ENCODE measurements at places on chromosomes 5 and 9.

DNA sequence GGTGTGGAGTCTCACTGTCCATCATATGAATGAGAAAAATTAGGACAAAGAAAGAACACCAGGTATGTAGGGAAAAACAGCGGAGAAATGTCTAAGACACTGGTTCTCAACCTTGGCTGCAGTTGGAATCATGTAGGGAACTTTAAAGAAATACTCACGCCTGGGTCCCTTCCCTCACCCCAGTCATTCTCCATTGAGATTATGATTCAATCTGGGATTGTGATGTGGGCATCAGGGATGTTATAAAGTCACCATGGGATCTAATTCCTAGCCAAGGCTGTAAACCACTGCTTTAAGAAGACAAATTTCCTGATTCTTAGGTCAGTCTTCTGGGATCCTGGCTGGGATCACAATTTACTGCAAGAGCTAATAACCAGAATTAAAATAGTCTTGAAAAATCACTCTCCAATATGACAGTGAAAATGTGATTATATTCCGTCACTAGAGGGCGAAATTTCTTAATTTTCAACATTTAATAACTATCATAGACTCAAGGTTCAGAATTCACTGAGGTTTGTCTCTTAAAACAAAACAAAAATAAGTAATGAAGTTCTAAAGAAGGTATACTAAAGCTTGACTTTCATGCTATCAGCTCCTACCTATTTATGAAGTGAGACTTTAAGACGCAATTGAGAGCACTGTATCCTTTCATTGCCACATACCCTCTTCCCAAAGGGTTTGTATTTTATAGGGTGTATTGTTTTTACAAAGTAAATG, 60.5 kb downstream of the GLDC start:
- no peak for DNase-seq

DNA sequence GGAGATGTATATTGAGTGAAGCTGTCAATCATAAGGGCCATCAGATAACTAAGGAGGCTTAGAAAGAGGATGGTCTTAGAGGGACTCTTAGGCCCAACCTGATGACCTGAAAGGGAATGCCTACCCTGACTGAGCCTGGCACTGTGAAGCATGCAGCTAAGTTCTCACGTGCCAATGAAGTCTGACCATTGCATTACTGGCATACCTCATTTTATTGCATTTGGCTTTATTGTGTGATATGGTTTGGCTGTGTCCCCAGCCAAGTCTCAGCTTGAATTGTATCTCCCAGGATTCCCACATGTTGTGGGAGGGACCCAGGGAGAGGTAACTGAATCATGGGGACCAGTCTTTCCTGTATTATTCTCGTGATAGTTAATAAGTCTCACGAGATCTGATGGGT, 421.6 kb upstream of the SGCD start:
- no peak for DNase-seq

DNA sequence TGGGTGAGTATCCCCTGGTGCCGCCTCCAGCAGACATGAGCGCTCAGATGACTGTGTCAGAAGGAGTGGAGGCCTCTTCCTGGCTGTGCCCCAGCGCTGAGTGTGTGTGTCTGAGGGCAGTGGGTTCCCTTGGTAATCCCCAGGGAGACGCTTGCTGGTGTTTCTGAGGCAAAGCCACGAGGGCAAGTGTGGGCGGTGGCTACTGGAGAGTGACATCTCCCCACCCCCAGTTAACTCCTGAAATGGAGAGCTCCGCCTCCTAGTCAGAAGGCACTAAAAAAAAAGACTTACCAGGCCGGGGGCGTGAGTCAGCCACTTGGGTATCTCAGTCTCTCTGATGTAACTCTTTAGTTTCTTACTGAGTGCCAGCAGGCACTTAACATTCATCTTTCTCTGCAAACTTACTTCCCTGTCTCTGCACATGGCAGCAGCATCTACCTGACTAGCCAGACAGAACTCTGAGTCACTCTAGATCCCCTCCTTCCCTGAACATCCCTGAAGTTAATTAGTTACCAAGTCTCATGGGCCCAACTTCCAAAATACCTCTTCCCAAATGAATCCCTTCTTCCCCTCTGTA, 19.3 kb downstream of the ORM2 start:
- DNase-seq, result peak; percentile 93

GRCh38 chr5:71782771-71783770, 64.0 kb downstream of the CARTPT start:
- peak; percentile 63 for DNase-seq

- DNase-seq, result no peak
Observed at GRCh38 chr9:137880160-137880975, 2.8 kb downstream of the CACNA1B start.

DNA sequence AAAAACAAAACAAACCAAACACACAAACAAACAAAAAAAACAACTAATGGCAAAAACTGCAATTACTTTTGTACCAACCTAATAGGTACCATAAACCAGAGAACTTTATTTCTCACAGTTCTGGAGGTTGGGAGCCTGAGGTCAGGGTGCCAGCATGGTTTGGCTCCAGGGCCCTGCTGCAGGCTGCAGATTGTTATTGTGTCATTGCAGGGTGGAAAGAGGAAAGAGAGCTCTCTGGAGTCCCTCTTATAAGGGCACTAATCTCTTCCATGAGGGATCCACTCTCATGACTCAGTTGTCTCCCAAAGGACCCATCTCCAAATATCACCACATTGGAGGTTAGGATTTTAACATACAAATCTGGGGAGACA, 64.9 kb upstream of the CPEB4 start:
- DNase-seq, result no peak

DNA sequence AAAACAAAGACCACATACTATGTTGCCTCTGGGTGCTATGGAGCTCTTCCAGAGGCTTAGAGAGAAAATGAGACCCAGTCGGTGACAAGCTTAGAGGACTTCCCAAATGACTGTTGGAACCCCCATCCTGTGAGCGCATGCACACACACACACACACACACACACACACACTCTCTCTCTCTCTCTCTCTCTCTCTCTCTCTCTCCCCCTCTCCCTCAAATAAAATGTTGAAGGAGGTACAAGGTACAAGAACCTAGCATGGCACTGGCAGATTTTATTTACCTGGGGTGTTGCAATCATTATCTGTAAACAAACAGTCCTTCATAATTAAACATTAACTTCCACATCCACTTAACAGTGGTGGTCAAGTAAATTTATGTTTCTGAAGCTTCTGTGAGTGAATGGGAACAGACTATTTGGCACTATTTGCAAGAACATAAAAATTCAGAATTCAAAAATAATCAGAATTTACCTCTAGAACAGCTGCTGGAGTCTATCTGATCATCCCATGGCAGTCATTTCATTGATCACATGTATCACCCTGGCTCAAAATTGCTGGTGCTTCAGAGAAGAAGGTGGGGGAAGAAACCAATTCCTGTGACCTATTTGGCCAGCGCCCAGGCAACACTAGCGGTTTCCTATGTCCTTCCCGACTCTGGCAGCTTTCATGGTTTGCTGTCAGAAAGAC, 24.9 kb downstream of the TRPM3 start:
- DNase-seq, result no peak

DNA sequence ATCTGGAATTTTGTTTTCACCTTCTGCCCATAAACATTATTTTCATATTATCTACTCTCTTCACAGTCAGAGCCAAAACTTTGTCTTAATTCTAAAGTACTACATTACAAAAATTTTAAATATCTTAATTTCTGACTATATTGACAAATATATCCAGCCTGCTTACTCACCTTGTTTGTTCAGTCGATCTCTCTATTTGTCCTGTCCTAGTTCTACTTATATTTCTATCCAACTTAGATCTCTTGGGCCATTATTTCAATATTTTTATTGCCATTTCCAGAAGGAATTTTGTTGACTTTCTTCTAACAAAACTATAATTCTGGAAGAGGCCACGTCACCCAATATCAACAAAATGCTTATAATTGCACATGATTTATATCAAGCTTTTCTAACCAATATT, 652.8 kb upstream of the CTNND2 start:
- no peak for DNase-seq

DNA sequence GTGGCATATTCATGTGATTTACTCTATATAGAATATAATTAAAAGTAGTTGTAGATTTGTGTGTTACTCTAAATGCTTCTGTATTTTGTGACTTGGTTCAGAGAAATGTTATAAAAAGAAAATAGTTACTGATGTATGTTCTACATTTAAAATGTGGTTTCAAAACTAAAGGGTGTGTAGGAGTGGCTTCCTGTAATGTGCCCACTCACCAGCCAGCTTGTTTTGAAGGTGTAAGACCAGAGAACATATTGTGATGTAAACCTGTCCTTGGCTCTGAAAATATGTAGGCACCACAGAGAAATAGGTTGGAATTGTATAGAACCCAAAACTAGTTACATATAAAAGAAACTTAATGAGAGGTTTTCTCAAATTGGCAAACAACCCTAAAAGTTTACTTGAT, 51.2 kb upstream of the ARRDC3 start:
- peak; percentile 11 for DNase-seq

GRCh38 chr5:125424402-125425141, 678.1 kb upstream of the ZNF608 start:
- no peak for DNase-seq

GRCh38 chr5:124843596-124843899, 97.1 kb upstream of the ZNF608 start:
- no peak for DNase-seq

- DNase-seq, result no peak
Observed at GRCh38 chr5:137486707-137487106, 12.4 kb downstream of the SPOCK1 start.

DNA sequence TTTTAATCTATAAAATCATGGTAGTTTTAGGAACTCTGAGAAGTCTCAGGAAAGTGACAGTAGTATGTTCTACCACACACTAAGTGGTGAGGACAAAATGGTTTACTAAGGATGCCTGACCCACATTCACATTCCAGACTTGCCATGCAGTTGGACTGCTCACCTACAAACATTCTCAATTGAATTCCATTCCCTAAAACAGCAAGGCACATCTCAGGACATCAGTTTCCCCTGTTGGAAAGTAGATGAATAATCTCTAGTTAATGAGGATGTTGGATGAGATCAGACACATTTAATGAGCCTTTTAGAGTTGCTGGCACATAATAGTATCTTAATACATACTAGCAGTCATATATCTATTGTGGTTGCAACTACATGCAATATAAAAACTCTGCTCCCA, 76.6 kb downstream of the ZNF618 start:
- no peak for DNase-seq

DNA sequence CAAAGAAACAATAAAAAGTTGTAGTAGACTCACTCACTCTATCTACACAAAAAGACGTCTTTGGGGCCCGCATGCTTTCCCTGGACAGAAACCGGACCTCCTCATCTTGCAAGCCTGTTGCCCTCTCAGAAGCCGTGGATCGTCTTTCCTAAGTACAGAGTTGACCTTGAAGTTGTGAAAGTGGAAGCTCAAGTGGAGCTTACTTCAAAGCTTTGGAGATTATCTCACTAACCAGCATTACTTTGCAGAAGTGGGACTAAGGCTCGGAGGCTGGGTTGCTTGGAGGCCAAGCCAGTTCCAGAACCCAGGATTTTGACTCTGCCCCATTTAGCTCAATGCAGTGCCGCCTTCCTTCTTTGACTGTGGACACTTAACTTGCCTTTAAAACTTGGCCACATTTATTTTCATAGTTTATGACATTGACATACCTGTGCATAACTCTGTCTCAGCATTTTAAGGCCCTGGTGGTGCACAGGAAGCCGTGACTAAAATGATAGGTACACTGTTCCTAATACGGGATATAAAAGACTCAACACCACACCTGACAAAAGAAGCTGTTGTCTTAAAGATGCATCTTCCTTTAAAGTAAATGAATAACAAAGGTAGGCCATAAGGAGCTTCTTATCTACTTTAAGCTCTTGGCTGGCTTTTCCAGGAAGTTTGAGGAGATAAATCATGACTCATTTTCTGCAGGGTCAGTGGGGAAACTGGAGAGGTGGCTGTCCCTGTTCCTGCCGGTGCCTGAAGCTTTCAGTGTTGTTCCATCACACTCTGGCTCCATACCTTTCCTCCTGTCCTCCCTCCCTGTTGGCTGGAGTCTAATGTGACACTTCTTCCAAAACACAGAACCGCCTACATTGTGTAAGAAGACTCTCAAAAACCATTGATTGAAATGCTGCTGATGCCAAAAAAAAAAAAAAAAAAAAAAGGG, 10.7 kb downstream of the SLC25A25 start:
- no peak for DNase-seq

GRCh38 chr5:91419571-91420537, 36.7 kb upstream of the ARRDC3 start:
- peak; percentile 80 for DNase-seq

DNA sequence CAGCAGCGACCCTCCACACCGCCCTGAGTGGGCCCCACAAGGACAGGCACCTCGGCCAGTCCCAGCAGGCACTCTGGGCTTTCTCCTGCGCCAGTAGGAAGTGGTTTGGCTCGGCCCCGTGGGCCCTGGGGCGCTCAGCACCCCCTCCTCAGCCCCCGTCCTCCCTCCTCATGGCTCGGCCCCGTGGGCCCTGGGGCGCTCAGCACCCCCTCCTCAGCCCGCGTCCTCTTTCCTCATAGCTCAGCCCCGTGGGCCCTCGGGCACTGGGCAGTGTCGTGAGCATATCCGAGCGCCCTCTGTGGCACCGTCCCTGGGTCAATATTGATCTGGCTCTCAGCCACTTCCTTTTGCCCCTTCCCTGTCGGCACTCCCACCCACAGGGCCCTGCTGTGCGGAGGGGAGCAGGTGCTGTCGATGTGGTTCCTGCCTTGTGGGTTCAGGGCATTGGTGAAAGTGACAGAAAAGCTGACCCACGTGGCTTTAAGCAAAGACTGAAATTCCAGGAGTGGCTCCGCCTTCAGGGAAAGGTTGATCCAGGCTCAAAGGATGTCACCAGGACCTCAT, 5.5 kb upstream of the SCGB3A1 start:
- DNase-seq, result no peak

GRCh38 chr5:129905473-129906176, 1.4 kb downstream of the CHSY3 start:
- DNase-seq, result no peak

DNA sequence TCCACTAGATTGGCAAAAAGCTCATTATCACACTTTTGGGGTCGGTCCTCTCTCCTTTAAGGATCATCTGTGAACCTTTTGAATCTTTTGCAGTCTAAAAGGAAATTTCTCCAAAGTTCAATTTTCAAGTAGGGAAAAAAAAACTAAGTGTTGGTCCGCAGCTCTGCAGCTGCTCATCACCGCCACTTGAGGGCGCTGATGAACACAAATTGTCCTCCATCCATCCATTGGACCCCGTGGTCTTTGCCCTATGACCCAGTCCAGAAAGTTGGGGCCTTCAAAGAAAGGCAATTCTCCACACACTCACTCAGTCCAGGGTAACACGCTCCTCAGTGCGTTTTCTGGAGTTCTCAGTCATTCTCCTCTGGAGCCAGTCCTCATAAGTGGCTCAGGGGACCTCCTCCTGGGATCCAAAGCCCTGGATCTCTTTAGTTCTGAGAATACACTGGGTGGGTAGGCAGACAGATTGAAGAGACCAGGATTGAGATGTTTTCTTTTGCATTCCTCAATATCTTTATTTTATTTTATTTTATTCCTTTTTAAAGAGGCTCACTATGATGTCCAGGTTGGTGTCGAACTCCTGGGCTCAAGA, 63.6 kb upstream of the SLC28A3 start:
- no peak for DNase-seq

Measured in stimulated activated CD4-positive, alpha-beta T cell treated with anti-CD3 and anti-CD28 coated beads, Interleukin-4, amount 100 ng/mL, for 24 hours (primary cell).